Sigmoid colon (tissue), 7 donors: ENCODE measurements at places on chromosomes 4 and X. TPM values are rescaled to one million over a fixed set of nuclear protein-coding genes. Genes with fewer than 3 reads are reported as not detected.

The SPANXC gene
- total RNA-seq: not detected

The SSX3 gene
- not detected for total RNA-seq

DNA sequence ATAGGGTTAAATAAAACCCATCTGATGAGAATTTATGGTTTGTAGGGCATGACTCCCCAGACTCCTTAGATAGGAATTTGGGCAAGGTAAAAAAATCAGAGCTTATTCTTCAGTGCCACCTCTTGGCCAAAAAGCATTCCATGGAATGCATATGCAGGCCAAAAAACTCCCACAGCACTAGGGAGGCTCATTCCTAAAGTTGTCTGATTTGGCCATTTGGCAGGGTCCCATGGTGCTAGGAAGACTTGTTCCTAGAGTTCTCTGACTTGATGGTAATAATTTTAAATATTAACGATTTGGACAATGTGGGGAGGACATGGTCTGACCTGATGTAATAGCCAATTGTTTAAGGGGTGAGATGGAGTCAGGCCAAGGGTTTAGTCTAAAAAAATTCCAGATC lies 93.0 kb downstream of the SPIN4 start:
- no peak for DNase-seq

The POU4F2 gene
- not detected for total RNA-seq

The SPON2 gene
- total RNA-seq: 70.7 TPM

DNA sequence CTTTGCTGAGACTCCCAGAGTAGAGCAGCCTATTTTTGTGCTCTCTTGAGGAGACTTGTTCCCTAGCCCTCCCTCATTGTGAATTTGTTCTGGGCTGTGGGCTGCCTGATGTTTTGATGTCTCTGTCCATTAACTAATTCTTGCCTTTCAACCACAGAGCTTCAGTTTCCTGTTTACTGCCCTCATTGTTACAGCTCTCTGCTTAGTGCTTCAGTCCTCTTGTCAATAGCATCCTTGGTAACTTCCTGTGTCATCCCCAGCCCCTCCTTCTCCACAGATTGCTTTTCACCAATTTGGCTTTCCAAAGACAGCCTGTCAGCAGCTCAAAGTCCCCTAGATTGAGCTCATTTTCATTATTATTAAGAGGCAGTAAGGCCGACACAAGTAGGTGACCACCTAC lies 69.9 kb downstream of the COX7B2 start:
- DNase-seq: no peak

GRCh38 chrX:130829526-130830515 lies 73.2 kb downstream of the ENOX2 start:
- DNase-seq: no peak

DNA sequence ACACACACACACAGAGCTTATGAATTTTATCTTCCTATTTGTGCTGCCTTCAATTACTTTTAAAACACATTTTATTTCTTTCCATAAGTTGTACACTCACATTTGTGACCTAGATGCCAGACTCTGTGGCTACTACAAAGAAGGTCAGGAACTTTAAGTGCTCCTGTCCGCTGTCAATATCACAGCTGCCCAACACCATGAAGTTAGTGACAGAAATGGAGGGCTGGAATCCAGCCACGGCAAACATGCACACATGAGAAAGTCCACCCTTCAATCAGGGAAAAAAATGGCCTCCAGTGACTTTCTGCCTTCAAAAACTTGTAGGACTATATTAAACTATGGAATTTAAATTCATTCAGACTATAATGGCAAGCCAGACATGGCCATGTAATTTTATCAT lies 334.4 kb upstream of the FSTL5 start:
- no peak for DNase-seq

DNA sequence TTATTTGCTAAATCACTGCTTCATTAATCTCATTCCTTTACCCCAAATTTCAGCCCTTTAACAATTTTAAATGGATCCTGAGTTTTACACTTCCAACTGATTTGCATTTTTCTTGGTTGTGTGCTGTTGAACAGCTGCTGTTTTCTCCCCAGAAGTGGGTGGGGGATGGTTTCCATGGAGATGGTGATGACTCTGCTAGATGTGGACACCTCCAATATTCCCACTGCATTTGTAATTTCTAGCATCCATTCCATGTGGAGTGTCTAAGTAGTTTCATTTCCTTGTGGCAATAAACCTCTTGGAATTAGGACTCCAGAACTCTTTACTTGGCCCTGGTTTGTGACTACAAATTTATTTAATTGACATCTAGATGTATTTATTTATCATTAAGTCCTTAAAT lies 330.4 kb downstream of the GBA3 start:
- DNase-seq: no peak

The TEX13A gene
- total RNA-seq: not detected

DNA sequence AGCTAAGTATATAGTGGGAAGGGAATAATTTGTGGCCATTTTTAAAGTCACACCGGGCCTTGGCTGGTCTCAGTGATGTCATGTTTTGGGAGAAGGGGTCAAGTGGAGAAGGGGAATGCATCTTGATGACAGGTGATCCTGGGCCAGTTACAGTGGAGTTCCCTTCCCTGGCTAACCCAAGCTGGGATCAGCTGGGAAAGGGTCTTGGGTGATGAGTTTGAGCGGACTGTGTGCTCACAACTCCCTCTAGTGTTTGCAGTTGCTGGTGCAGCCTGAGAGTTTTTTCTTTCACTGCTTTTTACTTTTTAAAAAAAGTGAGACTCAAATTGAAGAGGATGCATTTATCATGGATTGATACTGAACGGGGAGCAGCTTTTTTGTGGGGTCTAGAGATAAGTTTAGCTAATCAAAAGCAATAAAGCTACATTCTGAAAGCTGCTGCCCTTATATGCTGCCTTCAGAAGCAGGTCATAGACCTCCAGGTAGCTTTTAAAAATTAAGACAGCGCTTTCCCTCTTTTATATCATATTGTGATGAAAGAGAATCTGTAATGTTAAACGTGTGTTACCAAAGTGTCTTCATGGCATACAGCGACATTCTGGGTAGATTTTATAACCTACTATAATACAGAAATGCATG lies 164.7 kb downstream of the DCLK2 start:
- no peak for DNase-seq

The CXCL6 gene
- total RNA-seq: 0.95 TPM

DNA sequence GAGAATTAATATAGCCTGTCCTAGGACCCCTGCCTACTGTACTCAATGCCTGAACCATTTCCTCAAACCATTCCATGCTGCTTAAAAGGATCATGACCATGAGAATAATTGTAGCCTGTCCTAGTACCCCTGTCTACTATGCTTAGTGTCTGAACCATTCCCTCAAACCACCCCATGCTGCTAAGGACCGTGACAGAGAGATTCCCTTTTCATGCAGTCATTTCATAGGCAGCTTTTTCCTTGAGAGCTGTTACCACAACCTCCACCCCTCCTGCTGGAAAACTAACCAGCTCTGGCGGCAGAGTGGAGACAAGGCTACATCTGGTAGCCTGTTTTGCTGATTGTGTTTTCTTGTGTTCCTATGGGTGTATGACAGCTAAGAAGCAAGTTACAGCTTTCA lies 174.9 kb upstream of the SMARCAD1 start:
- no peak for DNase-seq

DNA sequence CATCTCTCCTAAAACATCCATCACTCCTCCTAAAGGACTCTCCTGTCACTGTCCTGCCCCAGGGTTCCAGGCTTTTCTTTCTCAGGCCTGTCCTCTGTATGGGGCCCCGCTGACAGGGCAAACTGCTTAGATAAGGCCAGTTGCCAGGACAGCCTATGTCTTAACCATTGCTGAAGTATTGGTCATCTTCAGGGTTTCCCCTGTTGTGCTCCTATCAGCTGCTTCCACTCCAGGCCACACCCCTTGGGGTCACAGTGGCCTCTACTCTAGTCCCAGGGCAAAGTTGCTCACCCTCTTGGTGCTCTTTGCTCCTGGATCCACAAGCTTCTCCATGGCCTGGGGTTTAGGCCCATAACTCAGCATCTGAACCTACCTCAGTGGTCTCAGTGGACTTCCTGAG lies 138.0 kb upstream of the PJA1 start:
- DNase-seq: no peak

The CCDC110 gene
- 5.5 TPM for total RNA-seq

The TRIM61 gene
- total RNA-seq: 2.8 TPM

The CT45A2 gene
- total RNA-seq: not detected

DNA sequence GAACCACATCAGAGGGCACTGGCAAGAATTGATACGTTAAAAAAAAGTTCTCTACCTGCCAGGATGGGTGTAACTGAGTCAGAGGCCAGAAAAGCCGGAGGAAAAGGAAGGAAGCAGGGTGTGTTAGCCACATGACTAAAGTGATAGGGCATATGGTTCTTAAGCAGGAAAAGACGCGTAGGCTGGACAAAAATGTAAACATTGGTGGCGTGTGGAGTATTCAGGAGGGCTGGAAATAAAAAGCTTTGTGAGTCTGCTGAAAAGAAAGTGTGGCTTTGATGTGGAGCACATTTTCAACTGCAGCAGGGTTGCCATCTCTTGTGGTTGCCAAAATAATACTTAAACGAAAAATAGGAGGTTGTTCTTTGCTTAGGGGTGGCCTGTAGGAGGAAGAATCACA lies 186.5 kb upstream of the RPL34 start:
- no peak for DNase-seq

The ASB9 gene
- 1.1 TPM for total RNA-seq

The RBMXL3 gene
- total RNA-seq: not detected

GRCh38 chr4:57401586-57401985 lies 291.4 kb upstream of the IGFBP7 start:
- no peak for DNase-seq

- no peak for DNase-seq
Observed at GRCh38 chr4:156811286-156811685, 160.3 kb downstream of the PDGFC start.

The FOXP3 gene
- total RNA-seq: not detected

The CXorf51A gene
- not detected for total RNA-seq

DNA sequence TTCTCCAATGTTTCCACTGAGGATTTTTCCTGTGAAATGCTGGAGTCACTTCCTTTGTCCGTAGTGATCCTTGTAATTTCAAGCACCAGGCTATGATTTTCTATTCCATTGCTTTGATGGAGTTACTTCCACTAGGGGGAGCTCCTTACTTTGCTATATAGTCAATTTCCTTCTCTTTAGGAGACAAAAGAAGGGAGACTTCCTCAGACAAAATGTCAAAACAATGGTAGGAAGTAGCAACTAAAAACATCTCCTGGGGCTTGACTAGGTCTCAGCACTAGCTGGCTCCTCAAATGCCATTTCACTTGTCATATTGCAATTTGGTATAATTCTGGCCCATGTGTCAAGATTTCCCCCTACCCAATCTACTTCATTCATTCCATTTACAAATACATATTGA lies 24.1 kb downstream of the ZCCHC12 start:
- DNase-seq: no peak

DNA sequence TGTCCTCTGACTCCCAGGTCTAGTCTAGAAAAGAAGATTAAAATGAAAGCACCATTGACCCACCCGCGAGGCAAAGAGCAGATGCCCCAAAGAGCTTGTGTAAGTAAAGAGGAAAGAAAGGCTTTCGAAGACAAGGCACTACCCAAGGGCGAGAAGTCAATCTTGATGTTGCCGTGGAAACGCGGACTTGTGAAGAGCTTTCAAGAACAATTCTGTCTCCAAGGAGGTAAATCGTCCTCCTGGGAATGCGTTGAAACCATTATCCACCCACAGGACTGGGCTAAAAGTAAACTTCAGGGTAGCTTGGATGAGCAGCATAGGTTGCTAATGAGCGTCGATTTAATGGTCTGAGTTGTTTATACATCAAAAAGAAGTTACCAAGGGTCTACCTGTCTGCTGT lies 189.3 kb downstream of the DHRSX start:
- no peak for DNase-seq

The SLC6A8 gene
- total RNA-seq: 31.9 TPM

- no peak for DNase-seq
Observed at GRCh38 chr4:42148425-42148824, 4.0 kb downstream of the BEND4 start.

- DNase-seq: no peak
Observed at GRCh38 chrX:149950681-149951080, 12.4 kb upstream of the EOLA2 start.
